ENCODE measurements at places on chromosomes 3 and 15.

- DNase-seq, result peak; percentile 26
These were observed 11.5 kb upstream of the DNASE1L3 start for GRCh38 chr3:58222161-58222724.

- peak; percentile 63 for DNase-seq
These were observed 24.3 kb downstream of the NFKBIZ start for GRCh38 chr3:101873619-101874018.

DNA sequence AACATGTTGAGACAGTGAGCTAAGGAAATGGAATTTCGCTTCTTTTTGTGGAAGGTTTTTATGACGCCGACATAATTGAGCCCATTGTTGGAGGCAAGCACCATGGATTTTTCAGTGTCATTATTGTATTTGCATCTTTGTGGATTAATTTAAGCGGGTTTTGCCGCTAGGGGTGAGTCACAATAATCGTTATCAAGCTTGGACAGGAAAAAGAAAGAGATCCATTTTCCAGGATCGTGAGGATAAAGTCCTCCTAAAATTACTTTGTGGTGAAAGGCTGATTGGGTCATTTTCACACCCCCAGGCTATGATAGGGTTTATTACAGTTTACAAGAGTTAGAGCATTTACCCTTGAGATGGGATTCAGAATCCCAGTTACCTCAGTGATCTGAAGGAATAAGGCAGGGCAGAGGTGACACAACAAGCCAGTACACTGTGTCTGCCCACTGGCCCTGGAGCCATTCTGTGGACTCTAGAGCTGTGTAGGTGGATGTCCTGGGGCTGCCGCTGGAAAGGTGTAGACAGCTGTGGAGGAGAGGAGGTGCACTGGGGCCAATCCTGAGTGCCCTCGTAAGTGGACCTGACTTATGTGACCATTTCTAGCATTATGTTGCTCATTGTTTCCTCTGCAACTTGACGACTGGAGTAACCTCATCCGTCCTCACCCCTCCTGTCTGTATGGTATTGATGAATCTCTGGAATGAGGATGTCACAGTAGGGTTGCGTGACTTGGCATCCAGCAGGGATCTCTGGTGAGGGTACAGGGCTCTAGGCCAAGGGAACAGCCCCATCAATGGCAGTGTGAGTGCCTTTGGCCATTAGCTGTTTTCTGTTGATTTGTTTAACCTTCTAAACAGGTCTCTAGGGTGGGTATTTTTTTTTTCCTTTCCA lies 370.1 kb downstream of the LRTM1 start:
- DNase-seq, result no peak

GRCh38 chr3:151101270-151101969 lies 16.0 kb downstream of the MED12L start:
- DNase-seq, result no peak

DNA sequence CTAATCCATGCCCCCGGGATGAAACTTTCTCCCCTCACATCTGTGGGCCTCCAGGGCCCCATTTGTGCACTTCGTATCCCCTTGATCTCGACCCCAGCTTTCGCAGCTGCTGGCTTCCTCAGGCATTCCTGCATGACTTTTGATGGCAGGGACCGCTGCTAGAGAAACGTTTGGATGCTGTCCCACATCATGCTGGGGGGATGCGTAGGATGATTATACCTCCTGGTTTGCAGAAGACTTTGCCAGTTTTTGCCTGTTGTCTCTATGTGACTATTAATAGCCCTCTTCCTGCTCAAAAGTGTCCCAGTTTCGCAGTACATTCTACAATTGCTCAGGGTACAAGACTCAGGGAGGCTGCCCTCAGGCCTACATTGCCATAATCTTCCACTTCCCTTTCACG lies 10.4 kb upstream of the KCNAB1 start:
- DNase-seq, result no peak

DNA sequence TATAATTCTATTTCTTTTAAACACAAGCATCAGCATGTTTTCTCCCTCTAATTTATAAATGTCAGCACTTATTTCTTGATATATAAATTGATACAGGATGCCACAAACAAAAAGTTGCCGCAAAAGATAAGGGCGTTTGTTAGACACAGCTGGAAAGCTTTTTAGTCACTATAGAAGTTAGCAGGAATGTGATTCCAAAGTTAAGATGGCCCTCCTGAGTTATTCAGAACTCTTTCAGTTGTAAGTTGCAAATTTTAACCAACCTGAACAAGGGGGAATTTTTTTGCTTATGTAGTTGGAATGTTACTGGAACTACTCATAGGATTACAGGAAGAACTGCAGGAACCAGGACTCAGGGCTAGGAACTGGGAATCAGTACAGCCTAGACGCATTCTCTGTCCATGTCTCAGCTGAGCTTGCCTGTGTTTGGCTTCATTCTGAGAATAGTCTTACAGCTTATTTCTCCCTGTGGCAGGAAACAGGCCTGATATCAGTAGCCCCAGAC lies 166.3 kb downstream of the VGLL4 start:
- peak; percentile 95 for DNase-seq

GRCh38 chr15:62665449-62665848 lies 377.1 kb upstream of the TPM1 start:
- peak; percentile 49 for DNase-seq

DNA sequence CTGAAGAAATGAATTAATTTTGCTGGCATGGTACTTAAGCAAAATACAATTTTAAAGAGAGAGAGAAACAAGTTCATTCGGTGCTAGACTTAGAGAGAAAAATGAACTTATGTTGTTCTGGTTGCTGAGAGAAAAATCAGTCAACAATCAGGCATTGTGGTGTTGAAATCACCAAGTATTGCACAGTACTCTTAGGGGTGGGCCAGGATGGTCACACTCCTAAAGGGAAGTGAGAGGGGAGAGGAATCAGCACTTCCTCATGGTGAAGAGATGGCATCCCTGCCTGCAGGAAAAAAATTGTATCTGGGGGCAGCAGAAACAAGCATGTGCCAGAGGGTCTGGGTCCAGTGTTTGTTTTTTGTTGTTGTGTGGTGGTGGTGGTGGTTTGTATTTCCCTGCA lies 7.0 kb upstream of the DMXL2 start:
- no peak for DNase-seq

DNA sequence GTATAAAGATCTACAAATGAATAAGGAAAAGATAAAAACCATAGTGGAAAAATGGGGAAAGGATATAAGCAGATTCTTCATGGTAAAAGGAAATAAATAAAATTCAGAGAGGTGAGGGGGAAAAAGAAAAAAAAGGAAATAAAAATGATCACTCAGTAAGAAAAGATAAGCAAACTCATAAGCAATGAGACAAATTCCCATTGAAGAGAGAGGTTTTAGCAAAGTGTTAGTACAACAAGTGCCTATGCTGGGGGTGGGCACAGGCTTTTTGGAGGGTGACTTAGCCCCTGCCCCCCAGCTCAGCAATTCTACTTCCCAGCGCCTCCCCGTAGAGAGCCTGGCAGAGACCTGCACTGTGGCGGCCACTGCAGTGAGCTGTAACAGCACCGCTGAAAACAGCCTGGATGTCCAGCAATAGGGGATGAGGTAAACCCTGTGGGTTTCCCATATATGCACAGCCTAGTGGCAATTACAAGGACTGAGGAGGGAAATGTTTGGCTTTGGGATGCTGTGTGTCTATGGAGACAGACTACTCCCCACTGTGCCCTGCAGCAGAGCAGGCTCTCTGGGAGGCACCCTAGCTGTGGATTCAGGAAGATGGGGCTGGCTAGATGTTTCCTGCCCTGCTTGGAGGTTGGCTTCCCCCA lies 23.7 kb upstream of the SFMBT1 start:
- no peak for DNase-seq

GRCh38 chr3:188947401-188948280 lies 224.1 kb upstream of the TPRG1 start:
- DNase-seq, result peak; percentile 84

DNA sequence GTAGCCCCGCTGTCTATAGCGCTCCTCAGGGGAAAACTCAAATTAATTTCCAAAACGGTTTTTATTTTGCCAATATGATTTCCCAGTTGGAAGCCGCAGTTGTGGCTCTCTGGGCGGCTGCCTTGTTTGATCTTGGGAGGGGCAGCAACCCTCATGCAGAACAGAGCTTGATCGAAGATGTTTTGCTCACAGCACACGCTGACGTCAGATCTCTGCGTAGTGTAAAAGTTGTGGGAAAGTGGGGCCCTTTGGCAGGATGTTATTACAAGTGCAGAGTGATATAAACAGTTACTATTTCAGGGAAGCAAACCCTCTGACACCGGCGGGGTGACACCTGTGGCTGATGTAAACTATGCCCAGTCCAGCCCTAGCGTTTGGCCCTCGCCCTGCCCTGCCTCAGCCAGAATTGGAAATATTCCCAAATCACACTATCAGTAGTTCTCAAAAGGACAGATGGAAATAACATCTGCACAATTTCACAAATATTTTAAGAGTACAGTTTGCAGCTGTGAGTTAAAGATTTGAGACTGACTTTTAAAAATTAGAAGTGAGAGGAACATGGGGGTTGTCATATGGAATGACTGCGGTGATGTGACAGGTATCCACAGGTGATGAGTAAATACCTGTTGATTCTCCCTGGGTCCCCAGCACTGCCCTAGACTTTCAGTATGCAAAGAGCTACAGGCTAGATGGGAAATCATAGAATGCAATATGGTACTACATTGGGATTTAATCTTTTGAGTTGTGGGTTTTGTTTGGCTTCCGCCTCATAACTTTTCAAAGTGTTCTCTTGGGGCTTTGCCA lies 1.7 kb downstream of the SYNM start:
- DNase-seq, result peak; percentile 49

- DNase-seq, result no peak
These were observed 78.0 kb downstream of the SUCLG2 start for GRCh38 chr3:67576441-67576840.

DNA sequence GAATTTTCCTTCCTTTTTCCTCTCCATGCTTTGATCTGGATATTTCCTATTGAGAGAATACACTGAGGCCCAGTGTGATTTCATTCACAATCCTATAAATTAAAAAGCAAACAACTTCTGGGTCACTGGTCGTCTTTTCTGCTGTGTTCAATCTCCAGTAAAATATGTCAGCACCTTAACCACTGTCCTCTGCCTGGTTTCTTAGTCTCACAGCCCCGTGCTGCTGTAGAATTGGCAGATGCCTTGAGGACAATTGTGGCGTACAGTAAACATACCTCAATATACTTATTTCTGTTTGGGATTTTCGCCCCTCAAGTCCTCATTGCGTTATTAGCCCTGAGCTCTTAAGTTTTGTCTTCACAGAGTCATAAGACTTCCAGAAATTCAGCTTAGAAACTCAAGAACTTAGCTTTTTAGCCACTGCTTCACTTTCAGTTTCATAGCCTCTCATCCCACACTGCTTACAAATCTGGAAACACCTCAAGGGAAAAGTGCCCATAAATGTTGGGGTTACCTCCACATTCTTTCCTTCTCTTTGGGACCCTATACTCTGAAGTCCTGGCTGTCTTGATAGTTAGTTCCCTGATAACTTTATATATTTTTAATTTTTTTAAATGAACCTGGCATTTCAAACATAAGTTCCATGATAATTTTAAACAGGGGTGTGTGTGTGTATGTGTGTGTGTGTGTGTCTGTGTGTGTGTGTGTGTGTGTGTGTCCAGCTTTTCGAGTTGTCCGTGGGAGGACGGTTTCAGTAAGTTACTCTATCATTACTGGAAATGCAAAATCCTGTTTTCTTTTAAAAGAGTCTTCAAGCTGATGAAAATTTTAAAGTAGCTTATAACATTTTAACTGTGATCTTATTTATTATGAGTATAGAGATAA lies 238.4 kb upstream of the CTDSPL start:
- no peak for DNase-seq

GRCh38 chr15:48414015-48414414 lies 82.8 kb downstream of the DUT start:
- DNase-seq, result peak; percentile 28

- no peak for DNase-seq
These were observed 22.2 kb upstream of the CMTM8 start for GRCh38 chr3:32216172-32216783.

Data from endothelial cell of umbilical vein (primary cell).